Muscle of back (tissue), 13 donors: ENCODE measurements at places on chromosomes 5 and 9.

DNA sequence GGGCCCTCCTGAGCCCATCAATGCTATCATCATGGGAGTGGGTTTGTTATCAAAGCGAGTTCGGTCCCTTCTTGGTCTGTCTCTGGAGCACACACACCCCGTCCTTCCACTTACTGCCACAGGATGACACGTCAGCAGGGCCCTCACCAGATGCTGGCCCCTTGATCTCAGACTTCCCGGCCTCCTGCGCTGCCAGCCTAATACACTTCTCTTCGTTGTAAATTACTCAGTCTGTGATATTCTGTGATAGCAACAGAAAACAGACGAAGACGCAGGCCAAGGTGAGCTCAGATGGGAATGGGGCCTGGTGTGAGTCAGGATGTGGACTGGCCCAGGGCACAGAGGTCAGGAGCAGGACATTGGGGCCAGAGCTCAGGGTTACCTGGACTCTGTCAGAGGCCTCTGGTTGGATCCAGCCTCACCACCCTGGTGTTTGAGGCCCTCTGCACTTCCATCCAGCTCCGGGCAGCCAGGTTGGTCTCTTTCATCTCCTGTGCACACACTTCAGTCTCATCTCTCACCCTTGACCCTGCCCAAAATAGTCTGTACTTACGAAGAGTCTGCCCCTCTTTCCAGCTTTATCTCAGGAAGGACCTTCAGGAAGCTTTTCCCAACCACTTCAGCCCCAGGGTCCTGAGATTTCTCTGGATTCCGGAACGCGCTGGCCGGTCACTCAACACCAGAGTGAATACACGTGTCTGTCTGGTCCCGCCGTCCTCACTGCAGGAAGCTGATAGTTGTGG, 26.0 kb upstream of the CNOT6 start:
- DNase-seq: no peak

DNA sequence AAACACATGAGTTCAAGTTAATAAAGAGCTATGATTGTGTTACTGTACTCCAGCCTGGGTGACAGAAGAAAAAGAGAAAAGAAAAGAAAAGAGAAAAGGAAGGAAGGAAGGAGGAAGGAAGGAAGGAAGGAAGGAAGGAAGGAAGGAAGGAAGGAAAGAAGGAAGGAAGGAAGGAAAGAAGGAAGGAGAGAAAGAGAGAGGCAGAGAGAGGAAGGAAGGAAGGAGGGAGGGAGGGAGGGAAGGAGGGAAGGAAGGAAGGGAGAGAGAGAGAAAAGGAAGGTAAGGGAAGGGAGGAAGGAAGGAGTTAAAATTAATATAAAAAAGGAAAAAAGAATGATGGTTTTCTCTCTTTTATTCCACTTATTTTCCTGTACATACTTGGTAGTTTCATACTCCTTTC, 89.5 kb upstream of the ZBTB43 start:
- no peak for DNase-seq

- no peak for DNase-seq
Measured at GRCh38 chr5:2320611-2321010, 430.9 kb downstream of the IRX2 start.

GRCh38 chr5:140311011-140311467, 8.1 kb upstream of the PFDN1 start:
- no peak for DNase-seq

GRCh38 chr5:13027874-13028273, 916.6 kb downstream of the DNAH5 start:
- DNase-seq: no peak

GRCh38 chr9:124632077-124632621, 125.0 kb upstream of the NR5A1 start:
- peak; percentile 24 for DNase-seq

- DNase-seq: peak; percentile 73
Measured at GRCh38 chr5:103909391-103909790, 346.8 kb upstream of the NUDT12 start.

- DNase-seq: no peak
Measured at GRCh38 chr5:118999696-119000095, 11.3 kb upstream of the DTWD2 start.

GRCh38 chr5:8068078-8068477, 199.1 kb downstream of the MTRR start:
- DNase-seq: no peak

GRCh38 chr9:17520268-17521064, 58.4 kb upstream of the SH3GL2 start:
- no peak for DNase-seq

GRCh38 chr5:92435781-92436180, 1052.7 kb upstream of the ARRDC3 start:
- DNase-seq: no peak

GRCh38 chr9:122396614-122397148, 25.9 kb downstream of the PTGS1 start:
- DNase-seq: no peak

DNA sequence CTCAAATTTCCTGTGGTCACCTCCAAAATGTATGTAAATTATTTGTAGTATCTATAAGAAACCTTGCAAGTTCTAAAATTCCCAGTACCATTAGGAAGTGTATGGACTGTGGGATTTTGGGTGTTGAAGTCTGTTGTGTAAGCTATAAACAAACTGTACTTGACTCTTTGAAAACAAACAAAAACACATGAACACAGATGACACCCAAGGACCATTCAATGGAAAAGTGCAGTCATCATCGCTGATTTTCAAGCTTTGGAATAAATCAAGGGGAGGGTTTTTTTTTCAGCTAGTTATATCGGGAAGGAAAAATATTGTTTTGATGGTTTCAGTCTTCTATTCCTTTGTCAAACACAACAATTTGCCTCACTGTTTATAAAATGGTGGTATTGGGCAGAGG, 49.6 kb downstream of the ELL2 start:
- DNase-seq: no peak

DNA sequence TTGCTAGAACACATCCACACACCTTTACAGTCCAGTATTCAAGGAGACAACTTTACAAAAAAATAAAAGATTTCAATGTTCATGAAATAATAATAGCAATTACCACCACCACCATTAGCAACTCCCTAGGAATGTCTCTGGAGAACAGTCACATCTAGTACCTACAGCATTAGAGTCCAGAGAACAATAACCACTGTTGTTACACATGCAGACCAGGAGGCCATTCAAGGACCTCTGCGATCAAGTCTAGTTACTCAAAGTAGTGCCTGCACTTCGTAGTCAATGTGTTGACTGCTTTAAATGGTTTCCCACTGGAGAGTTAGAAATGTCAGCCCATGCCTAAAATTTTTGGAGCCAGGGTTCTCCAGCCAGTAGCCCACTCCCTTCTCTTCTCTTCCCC, 244.4 kb downstream of the DEPDC1B start:
- DNase-seq: no peak

GRCh38 chr5:88724201-88724600, 158.8 kb downstream of the MEF2C start:
- DNase-seq: no peak

DNA sequence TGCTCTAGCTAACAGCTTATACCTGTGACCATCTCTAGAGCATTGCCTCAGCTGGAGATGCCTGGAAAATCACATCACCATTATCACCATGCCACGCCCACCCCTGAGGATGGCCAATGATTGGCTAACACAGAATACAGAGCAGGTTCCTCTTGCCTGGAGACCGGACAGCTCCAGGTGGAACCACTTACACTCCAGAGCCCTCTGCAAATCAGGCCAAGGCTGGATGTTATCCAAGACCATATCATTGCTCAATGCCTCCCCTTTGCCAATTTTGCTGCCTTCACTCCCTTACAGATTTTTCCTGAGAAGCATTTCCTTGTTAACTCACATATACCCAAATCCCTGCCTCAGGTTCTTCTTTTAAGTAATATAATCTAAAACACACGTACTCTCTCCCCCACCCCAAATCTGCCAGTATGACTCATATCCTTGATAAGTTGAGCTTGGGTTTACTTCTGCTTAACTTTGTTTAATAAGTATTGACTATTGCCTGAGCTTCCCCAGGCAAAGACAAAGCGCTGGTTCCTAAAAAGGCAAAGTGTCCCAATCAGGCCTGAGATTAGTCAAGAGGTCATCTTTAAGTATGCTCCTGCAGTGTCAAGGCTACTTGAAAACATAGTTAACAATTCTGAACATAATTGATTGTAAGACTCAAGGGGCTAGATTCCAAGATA, 309.6 kb downstream of the EPB41L4A start:
- no peak for DNase-seq

DNA sequence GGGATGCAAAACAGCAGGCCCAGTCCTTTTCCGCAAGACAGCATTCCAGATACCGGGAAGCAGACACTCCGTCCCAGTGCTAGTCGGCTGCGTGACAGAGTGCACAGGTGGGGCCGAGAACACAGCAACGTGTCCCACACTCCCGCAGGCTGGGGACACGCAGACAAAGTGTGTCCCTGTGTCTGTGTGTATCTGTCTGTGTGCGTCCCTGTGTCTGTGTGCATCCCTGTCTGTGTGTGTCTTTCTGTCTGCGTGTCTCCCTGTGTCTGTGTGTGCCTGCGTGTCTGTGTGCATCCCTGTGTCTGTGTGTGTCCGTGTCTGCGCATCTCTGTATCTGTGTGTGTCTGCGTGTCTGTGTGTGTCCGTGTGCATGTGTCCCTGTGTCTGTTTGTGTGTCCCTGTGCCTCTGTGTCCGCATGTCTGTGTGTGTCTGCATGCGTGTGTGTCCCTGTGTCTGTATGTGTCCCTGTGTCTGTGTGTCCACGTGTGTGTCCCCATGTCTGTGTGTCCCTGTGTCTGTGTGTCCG, 137.0 kb downstream of the MRPL36 start:
- no peak for DNase-seq

GRCh38 chr9:80874276-80874675, 815.1 kb downstream of the TLE1 start:
- DNase-seq: no peak

DNA sequence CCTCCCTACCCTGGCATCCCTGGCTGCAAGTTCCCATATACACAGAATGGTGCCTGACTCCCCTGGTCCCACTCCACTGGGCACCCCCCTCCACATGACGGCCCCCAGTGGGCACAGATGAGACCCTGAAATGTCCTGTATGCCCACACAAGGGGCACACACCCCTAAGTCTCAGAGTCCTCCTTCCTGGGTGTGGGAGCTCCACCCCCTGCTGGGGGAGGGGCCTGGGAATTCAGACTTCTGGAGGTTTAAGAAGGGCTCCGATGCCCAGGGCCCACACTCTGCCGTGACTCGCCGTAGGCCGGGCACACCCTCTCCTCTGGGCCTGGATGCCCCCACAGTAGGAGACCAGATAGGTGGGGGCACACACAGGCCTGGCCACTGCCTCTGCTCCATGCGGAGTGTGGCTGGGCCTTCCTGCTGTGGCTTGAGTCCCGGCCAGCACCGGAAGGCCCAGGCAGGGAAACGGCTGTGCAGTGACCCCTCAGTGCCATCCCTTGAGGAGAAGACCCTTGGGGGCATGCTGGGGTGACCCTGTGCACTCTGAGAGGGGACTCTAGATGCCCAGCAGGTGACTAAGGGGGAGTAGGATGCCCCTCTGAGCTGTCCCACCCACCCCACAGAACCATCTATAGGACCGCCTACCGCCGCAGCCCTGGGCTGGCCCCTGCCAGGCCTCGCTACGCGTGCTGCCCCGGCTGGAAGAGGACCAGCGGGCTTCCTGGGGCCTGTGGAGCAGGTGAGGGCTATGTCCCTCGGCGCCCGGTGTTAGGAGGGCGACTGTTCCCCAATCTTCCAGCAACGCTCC, 6.5 kb downstream of the EGFL7 start:
- DNase-seq: no peak

GRCh38 chr5:171720086-171720485, 65.5 kb upstream of the SMIM23 start:
- no peak for DNase-seq

GRCh38 chr5:154588091-154588774, 110.2 kb upstream of the HAND1 start:
- no peak for DNase-seq

DNA sequence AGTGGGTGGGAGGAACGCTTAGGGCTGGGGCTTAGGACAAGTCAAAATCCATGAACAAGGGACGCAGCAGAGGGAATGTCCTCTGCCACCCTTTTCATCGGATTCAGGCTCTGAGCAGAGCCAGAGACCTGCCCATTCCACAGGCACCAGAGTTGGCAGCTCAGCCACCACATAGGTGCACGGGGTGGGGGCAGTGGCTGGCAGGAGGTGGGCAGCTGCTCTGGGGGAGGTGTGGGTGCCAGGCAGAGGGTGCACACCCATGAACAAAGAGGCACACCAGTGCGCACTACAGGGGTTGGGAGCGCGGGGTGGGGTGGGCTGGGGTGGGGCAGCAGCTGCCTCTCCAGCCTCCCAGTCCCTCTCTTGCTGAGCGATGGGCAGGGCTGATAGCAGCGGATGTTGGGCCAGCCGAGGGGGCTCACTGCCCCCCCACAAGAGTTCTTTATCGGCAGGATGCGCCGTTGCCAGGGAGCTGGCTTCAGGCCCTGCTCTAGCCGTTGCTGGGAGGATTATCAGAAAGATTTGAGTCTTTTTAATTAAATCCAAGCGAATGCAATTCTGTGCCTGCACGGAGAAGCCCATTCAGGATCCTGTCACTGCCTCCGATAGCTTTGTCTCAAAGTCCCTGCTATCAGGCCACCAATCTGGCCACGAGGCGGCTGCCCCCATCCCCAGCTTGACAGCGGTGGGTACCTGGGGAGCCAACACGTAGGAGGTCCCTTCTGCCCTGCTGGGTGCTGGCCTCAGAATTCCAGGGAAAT, 64.3 kb upstream of the LMX1B start:
- DNase-seq: no peak

GRCh38 chr5:35138232-35138631, 90.5 kb upstream of the AGXT2 start:
- no peak for DNase-seq

GRCh38 chr5:124071039-124071438, 559.1 kb downstream of the CSNK1G3 start:
- no peak for DNase-seq

DNA sequence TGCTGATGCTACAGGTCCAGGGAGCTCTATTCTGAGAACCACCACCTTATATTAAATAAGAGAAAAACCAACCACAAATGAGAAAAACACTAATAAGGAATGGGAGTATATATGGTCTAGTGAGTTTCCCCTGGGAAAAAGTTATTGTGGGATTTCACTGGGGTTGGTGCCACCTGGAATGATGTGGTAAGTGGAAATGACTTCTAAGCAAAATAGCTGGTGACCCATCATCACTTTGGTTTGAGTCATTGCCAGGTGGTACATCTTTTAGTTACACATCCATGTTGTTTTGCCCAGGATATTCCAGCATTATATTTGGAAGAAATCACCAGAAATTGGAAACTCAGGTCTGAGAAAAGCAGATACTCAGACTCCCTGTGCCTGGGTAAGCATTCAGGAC, 437.3 kb downstream of the DTWD2 start:
- no peak for DNase-seq

GRCh38 chr5:38790891-38791290, 54.9 kb upstream of the OSMR start:
- no peak for DNase-seq

DNA sequence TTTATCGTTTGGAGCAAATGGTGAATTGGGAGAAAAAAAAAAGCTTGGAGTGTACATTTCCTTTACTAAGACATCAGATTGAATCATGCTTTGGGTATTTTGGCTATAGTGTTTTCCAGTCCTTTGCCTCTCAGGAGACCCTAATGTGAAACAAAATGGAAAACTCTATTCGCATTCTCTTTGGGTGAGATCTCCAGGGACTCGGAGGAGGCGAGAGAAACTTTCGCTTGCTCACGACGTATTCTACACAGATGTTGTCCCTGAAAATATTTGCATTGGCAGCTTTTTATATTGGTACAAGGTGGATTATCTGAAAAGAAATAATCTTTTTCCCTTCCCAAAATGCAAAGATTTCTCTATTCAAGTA, 1240.1 kb upstream of the WWC1 start:
- DNase-seq: peak; percentile 27
